Left kidney (tissue), 8 donors: ENCODE measurements at places on chromosomes 5 and 9. TPM values are rescaled to one million over a fixed set of nuclear protein-coding genes. Genes with fewer than 3 reads are reported as not detected.

- no peak for DNase-seq
These were observed 198.1 kb downstream of the ROR2 start for GRCh38 chr9:91751922-91752321.

- DNase-seq = no peak
These were observed 158.0 kb downstream of the MAPKAP1 start for GRCh38 chr9:125549039-125549438.

SCGB3A2 gene
- polyA plus RNA-seq = 0.73 TPM

FSD1L gene
- polyA plus RNA-seq = 11.4 TPM
